Foreskin keratinocyte (primary cell): ENCODE measurements at places on chromosomes 3 and 15.

DNA sequence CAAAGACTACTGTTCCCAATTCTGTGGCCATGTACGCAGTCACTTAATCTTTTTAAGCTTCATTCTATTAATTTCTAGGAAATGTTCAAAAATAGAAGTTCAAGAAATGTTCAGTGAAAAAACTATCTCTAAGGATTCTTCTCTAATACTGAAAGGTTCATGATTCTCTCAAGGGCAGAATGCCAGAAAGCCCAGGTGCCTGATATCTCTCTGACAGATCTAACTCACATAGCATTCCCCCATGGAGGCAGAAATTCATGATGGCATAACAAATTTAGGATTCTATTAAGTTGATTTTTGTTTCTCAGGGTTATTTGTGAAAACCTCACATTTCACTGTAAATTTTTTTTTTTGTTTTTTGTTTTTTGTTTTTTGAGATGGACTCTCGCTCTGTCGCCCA, 17.5 kb downstream of the CHRM5 start:
- DNase-seq: no peak

GRCh38 chr3:142944342-142944741, 19.1 kb downstream of the PAQR9 start:
- DNase-seq: no peak

DNA sequence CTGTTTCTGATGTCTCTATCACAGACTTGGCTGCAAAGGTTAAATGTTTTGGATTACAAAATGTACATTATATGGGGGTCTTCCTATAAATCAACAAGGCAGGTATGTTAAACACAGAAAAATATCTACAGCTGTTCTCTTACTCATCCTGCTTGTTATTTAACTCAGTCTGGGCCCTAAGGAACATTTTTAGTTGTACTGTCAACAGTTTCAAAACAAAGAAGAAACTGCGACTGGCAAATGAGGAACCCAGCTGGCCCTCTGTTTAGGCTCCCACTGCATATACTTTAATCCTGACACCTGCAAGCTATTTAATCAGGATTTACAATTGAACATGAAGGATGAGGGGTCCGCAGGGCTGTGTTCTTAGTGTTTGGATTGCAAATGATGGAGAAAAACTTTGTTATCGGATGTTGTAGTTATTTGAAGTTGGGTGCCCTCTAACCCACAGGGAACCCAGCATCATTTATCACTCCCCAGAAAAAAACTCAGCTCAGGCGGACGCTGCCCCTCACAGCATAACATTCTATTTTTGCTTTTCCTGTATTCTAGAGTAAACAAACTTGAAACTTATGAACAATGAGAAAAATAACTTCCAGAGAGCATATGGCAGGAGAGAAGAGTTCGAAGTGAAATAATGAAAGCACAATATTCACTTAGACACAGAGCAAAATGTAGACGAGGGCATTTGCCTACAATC, 91.2 kb downstream of the POLR2M start:
- DNase-seq: no peak

DNA sequence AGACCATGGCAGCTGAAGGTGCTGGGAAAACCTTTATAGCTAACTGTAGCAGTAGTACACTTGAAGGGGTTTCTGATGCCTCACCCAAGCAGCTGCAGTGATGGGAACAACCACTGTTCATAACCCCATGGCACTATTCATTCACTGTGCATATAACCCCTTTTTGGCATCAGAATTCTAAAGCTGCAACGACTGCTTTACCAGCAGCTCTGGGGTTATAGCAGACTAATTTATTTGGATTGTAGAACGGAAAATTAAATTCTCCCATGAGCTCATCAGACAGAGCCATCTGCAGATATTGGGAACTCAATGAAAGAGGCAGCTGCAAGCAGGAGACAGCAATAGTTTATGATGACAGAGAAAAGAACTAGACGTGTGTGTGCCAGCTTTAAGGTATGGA, 28.6 kb downstream of the TFDP2 start:
- DNase-seq: no peak

- DNase-seq: peak; percentile 2
These were observed 56.3 kb downstream of the TNFAIP8L3 start for GRCh38 chr15:51038162-51038973.

- DNase-seq: no peak
These were observed 705.9 kb downstream of the PDCD6IP start for GRCh38 chr3:34504366-34504765.

DNA sequence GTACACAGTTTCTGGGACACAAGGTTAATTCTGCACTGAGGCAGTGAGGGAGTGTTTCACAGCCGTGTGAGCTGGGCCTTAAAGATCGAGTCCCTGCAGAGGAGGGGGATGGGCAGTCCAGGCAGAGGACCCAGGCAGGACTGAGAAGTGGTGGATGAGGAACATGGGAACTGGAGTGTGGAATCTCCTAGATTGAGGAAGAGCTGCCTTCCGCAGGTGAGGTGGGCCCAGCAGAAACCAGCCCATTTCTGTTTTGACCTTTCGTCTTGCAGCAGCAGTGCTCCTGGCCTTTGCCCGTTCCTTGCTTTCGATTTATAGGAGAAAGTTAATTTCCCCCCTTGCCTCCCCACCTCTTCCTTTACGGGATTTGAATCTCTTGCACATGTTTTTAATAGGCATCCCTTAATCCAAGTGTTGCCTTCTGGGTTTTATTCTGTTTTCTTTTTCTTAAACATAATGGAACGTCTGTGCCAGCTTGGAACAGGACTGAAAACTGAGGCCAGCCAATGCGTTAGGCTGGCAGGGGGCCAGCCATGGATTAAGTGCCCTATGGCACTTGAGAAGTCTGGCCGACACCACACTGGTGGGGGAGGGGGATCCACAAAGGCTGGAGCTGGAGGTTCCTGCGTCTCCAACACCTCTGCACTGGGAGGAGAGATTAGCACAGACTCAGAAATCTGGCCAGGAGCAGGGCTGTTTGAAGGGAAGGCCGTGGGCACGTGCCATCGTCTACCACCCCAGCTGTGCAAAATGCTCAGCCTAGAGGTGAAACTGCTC, 78.1 kb downstream of the AAGAB start:
- DNase-seq: no peak

DNA sequence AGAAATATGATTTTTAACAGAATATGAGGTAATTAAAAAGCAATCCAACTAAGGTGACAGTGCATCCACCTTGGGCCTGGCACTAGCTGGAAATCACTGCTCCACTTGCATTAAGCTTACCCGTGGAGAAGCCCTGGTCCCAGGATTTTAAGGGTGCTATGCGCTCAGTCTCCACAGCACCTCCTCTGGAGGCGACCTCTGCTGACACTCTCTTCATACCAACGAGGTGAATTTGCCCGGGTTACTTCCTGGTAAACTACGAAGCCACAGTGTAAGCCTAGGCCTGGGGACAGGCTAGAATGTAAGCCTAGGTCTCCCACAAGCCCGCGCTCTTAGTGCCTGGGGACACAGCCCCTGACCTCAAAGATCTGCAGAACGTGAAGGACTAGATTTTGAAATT, 793 bp downstream of the APOD start:
- no peak for DNase-seq

DNA sequence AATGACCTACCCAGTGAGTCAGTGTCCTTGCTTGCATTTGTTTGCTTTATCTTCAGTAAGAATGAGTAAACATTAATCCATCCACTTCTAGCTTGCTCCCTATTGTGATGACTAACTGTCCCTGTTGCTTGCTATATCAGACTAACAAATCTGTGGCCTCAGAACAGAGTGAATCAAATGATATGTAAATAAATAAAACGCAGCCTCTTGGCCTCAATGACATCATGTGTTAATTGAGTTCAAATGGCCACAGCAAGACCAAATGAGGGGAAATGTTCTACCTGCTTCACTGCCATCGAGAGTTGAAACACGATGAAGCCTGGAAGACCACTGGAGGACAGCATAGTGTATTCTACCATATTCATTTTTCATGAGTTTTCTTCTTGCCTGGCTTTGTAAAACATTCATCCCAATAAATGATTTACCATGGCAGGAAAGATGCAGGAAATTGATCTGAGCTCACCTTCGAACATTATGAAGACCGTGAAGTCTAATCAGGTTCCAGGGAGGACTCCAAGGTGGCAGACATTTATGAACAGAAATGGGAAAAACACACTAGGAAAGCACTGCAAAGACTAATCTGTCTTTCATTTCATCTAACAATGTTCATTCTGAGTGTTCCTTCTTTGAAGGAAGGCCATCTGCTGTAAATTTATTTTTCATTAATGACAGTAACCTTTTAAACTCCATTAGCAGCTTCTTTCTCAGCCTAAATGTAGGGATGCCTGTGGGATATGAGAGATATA, 1144.5 kb downstream of the TUSC7 start:
- no peak for DNase-seq

- no peak for DNase-seq
These were observed 181.2 kb downstream of the FOXP1 start for GRCh38 chr3:71402280-71402679.

- no peak for DNase-seq
These were observed 18.6 kb upstream of the PFN2 start for GRCh38 chr3:149989307-149989706.

GRCh38 chr3:77038468-77038929, 1.4 kb upstream of the ROBO2 start:
- DNase-seq: peak; percentile 82

DNA sequence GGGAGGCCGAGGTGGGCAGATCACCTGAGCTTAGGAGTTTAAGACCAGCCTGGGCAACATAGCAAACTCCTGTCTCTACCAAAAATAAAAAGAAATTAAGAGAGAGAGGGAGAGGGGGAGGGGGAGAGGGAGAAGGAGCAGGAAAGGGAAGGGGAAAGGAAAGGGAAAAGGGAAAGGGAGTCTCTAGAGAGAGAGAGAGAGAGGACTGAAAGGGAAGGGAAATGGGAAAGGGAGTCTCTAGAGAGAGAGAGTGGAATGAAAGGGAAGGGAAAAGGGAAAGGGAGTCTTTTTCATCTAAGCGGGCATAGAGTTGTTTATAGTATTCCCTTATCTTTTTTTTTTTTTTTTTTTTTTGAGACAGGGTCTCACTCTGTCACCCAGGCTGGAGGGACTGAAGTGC, 148.1 kb downstream of the NEO1 start:
- no peak for DNase-seq

DNA sequence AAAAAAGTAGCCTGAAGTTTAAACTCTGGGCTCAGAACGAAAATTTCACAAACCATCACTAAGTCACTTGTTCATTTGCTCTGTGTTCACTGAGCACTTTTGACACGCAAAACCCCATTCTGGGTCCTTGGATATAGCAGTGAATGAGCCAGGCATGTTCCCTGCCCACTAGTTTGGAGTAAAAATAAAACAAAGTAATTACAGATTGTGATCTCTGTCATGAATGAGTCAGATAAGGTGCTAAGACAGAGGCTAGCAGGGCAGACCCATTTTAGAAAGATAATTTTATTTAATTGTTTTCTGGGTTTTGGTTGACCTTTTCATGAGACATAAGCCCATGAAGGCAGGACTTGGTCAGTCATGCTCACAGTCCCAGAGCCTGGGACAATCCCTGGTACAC, 84.1 kb upstream of the ARHGEF3 start:
- DNase-seq: no peak

- no peak for DNase-seq
These were observed 137.1 kb upstream of the TMC3 start for GRCh38 chr15:81511138-81511537.

- no peak for DNase-seq
These were observed 10.0 kb upstream of the SEMA3B start for GRCh38 chr3:50258979-50259378.

DNA sequence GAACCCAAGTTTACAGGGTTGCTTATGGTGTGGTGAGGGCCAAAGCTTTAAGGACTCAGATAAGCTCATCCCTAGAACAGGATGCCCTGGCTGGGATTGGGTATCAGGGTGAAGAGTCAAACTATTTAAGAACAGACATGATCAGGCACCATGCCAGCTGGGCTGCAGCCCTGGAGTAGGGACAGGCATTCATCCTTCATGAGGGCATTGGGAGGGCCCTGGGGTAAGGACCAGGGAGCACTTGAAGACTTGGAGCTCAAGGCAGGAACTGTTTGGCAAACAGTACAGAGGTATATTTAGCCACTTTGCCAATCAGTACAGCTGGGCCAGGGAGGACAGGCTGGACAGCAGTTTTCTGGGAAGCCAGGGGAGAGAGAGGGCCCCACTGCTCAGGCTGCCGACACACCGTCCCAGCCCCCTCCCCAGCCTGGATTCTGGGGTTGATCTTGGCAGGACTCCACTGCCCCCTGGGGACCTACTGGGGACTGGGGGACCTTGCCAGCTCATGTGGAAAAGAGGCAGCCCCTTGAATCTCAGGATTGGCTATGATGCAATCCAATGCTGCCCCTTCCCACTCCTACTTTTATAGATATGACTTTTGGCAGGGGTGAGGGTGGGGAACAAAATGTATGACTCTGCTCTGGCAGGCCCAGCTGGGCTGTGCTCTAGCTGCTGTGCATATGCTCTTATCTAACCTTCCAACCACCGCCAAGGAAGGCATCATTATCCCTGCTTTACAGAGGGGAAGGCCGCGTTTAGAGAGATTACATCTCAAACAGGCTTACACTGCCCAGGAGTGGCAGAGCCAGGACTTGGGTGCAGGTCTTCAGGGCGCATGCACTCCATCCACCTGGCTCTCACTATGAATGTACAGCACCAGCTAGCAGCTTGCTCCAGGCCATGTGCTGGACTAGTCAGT, 2.3 kb downstream of the PLA2G4E start:
- no peak for DNase-seq

- no peak for DNase-seq
These were observed 52.1 kb upstream of the GNB5 start for GRCh38 chr15:52243286-52243685.

- DNase-seq: peak; percentile 52
These were observed 84.3 kb downstream of the ATP1B3 start for GRCh38 chr3:141960731-141961130.

DNA sequence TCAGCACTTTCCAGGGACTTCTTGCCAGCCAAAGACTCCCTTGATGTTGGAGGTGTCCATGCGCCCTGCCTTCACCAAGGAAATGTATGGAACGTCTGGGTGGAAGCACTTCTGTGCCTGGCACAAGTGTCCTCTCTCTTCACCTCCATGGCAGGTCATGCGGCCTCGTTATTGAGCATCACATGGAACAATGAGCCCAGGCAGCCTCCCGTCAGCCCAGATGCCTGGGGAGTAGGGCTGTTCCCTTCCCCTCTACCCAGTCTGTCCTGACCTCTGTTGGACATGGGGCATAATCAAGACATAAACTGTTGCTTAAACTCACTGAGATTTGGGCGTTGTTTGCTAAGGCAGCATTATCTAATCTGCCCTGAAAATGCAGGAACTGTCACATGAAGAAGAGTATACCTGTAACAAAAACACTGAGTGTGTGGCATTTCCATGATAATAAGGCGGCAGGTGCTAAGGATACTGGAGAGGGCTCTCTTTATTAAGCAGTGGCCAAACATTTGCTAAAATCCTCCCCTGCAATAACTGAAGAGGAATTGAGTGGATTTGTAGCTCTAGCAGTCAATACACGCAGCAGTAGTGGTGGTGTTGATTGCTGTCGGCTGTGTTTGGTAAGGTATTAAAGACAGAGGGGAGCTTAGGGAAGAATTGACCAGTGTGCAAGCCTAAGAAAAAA, 338.2 kb upstream of the ATP10A start:
- no peak for DNase-seq

DNA sequence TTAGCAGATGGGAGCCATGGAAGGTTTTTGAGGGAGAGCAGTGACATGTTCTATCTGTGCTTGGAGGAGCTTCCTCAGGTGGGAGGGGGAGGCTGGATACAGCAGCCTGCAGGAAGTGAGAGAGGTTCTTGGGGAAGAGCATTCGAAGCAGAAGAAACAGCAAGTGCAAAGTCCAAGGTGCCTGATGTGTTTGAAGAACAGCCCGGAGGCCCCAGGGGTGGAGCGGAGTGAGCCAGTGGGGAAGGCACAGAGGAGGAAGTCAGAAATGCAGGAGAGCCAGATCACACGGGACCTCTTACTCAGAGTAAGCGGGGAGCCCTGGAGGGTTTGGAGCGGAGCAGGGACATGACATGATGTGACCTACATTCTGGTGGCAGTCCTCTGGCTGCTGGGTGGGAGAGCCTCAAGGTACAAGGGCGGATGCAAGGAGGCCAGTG, 10.8 kb downstream of the ITGA11 start:
- DNase-seq: no peak
